ENCODE measurements at places on chromosomes 4 and X. TPM values are rescaled to one million over a fixed set of nuclear protein-coding genes. Genes with fewer than 3 reads are reported as not detected.

Gene MTTP
- total RNA-seq = not detected

Gene RNF175
- total RNA-seq = not detected

Gene PHOX2B
- total RNA-seq = not detected

Gene SCRG1
- not detected for total RNA-seq

Gene GRIPAP1
- 16.2 TPM for total RNA-seq

Gene TMEM47
- 5.8 TPM for total RNA-seq

Gene MORC4
- total RNA-seq = 17.1 TPM

Gene SCML2
- total RNA-seq = 0.62 TPM

Gene GRIA2
- total RNA-seq = not detected

Gene NPY5R
- total RNA-seq = not detected

Gene USP17L22
- not detected for total RNA-seq

Gene PNMA6A
- total RNA-seq = 0.11 TPM

Gene UGT2B7
- total RNA-seq = not detected

Gene MAP7D2
- total RNA-seq = 0.62 TPM

Gene RENBP
- not detected for total RNA-seq

Gene CDK16
- total RNA-seq = 102 TPM
